ENCODE measurements at places on chromosomes 3 and 15. TPM values are rescaled to one million over a fixed set of nuclear protein-coding genes. Genes with fewer than 3 reads are reported as not detected.

DNA sequence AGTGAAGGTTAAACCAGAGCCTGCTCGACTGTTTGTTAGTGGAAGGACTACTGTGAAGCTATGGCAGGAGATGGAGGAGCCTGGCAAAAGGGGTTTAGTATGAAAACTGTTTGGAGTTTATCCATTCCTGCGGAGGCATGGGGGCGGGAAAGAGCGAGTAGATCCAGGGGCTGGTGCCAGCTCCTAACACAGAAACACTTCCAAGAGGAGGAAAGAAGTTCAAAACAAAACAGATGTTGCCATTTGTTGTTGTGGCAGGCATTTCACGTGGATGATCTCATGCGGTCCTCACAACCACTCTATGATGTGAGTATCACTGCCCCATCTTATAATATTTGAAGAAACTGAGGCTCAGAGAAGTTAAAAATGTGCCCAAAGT is 30.7 kb upstream of the KY start:
- DNase-seq, result no peak

- DNase-seq, result peak; percentile 54
Measured at GRCh38 chr3:69767571-69767970, 28.3 kb downstream of the MITF start.

GRCh38 chr3:160569894-160570652 is 4.7 kb upstream of the KPNA4 start:
- DNase-seq, result no peak

Gene POLQ
- total RNA-seq, result 0.45 TPM

- peak; percentile 99 for DNase-seq
Measured at GRCh38 chr3:172323894-172324610, 124.2 kb downstream of the GHSR start.

Gene SPATA16
- total RNA-seq, result not detected

- no peak for DNase-seq
Measured at GRCh38 chr3:153400641-153401040, 238.6 kb downstream of the RAP2B start.

GRCh38 chr3:140052771-140053702 is 118.1 kb downstream of the CLSTN2 start:
- DNase-seq, result peak; percentile 55

DNA sequence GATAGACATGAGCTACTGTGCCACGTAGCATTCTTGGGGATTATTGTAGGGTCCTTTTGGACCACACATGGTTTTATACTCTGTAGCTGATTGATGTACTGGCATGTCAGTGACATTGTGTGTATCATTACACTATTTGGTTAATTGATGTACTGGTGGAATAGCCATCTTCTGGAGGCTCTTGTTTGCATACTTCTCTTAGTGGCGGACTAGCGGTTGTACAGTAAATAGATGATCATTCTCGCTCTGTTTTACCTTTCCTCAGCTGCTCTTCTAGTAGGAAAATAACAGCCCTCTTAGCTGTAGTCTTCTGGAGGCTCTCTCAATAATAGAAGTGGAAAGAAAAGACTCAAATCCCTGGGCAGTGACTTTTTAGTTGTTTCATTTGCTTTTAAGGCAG is 24.8 kb downstream of the IGF1R start:
- DNase-seq, result no peak

DNA sequence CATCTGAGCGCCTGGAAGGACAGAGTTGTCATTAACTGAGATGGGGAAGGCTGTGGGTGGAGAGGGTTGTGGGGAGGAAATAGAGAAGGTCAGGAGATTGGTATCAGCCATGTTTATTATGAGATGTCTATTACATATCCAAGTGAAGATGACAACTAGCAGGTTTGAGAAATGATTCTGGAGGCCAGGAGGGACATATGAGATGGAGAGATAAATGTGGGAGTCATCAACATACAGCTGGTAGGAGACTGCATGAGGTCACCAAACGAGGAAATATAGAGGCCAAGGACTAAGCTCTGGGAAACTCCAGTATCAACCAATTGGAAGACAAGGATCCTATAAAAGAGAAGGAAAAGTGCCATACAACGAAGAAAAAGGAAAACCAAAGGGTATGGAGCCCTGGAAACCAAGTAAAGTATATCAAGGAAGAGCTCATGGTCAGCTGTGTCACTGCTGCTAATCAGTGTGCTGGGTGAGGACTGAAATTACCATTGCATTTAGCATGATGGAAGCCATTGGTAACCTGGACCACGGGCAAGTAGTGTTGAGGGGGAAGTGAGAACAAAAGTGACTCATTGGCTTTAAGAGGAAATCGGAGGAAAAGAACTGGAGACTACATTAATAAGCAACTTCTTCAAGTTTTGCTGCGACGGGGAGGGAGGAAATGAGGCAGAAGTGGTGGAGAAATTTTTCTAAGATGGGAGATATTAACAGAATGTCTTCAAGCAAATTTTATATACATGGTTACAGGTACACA is 14.0 kb upstream of the UACA start:
- DNase-seq, result peak; percentile 59

DNA sequence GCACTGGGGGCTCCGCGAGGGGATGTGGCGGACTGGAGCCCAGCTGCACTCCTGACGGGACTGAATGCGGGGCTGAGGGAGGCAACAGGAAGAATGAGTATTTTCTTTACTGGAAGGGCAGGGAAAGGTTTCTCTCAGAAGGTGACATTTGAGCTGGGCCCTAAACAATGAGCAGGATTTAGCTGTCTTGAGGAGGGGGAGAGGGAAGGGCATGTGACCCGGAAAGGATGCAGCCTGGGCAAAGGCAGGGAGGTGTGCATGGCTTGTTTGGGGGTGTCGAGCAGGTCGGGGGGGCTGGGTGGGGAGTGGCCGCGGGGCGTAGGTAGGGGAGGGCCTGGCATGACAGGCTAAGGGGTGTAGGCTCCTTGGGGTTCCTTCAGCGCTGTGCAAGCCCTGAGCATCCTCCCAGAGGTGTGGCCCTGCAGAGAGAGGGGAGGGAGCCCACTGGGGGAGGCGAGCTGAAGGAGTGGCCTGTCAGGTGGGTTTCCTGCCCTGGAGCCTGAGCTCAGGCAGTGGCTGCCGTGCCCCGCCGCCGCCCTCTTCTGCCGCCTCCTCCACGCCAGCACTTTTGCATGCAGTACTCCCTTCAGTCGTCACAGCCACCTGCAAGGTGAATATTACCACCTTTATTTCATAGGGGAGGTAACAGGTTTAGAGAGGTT is 17.2 kb upstream of the ANKDD1A start:
- DNase-seq, result no peak

GRCh38 chr3:46865031-46865507 is 1.8 kb upstream of the MYL3 start:
- DNase-seq, result no peak

Gene GOLGA6C
- total RNA-seq, result not detected
